ENCODE measurements at places on chromosomes 3 and 15.

- no peak for DNase-seq
These were observed 5.3 kb downstream of the PLSCR2 start for GRCh38 chr3:146464005-146464595.

DNA sequence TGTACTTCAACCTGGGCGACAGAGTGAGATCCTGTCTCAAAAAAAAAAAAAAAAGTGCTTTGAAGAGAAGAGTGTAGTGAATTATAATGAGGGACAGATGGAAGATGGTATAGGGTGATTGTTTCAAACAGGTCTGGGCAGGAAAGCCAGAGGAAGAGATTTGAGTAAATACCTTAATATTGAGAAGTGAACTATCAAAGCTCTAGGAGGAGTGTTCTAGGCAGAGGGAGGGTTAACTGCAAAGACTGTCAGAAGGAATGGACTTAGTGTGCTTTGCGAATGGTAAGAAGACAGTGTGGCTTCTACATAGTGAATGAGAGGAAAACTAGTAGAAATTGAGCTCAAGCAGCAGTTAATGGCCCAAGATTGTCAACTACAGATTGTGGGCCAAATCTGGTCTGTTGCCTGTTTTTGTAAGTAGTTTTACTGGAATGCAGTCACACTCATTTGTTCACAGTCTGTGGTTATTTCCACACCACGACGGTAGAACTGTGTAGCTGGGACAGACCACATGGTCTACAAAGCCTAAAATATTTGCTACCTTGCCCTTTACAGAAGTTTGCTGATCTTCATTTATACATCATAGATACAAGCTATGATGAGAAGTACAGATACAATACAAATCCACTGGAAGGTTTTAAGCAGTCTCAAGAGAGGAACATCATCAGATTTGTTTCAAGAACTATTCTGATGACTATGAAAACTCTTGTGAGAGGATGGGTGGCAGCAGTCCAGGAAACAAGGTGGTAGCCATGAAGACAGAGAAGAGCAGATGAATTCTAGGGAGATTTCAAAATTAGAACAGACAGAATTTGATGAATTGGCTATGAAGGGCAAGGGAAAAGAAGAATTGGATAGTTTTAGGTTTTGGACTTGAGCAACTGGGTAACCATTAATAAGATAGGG, 16.5 kb upstream of the USP50 start:
- no peak for DNase-seq

DNA sequence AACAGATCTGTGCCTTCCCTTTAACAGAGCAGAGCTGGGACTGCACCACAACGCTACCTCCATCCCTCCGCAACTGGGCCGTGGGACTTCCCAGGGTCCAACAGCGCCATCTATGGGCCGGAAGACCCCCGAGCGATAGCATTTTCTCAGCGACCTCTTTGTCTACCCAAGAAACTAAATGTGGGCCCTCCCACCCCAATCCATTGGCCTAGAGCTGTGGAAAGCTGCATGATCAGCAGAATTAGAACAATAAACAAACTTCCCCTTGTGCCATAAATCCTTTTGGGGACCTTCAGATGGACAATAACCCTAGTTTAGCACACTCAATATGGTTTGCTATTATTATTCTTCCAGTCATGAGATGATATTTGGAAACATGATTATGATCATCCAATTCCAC, 74.8 kb upstream of the NTRK3 start:
- peak; percentile 24 for DNase-seq

DNA sequence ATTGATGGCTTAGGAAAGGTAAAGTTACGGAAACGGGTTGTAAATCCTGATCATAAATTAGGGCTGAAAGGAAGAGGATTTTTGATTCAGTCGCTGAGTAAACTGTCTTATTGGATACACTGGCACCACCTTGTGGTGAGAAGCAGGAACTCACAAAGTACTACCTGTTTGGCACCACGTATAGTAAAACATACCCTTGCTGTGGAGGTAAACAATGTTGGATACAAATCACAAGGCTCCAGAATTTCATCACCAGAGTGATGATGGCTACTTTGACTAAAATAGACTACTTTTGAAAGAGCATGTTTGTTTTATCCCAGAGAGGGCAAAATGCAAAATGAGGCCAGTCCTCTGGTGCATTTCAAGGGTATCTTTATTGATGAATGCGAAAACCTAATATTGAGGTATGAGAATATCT, 216.9 kb downstream of the IGSF11 start:
- DNase-seq = peak; percentile 61

DNA sequence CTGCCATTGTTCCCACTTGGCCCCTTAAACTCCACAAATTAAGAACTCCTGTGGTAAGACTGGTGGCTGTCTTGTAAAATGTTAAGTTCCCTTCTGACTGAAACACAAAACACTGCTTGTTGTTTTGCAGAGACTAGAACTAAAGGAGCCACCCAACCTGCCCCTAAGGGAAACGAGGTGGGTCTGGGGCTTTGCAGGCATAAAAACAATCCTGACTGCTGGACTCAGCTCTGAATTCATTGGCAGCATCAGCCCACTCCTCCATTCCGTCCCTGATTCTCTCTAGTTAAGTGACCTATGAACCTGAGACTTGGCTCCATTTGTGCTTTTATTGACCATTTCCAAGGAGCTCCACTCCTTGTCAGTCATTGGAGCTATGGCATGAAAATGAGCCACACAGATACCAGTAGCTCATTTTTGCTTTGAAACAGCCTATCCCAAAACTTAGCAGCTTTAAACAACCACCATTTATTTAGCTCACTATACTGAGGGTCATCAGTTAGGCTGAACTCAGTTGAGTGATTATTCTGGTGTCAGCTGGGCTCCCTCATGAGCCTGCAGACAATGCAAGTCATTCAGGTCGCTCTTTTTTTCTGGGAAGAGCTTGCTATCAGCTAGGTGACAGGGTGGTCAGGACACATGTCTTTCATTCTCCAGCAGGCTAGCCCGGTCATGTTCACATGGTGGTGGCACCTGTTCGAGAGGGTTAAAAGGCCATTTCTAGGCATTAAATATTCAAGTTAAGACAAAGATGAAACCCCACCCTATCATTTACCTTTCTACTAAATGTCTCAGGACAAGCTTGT, 175.1 kb upstream of the CTNNB1 start:
- DNase-seq = no peak

DNA sequence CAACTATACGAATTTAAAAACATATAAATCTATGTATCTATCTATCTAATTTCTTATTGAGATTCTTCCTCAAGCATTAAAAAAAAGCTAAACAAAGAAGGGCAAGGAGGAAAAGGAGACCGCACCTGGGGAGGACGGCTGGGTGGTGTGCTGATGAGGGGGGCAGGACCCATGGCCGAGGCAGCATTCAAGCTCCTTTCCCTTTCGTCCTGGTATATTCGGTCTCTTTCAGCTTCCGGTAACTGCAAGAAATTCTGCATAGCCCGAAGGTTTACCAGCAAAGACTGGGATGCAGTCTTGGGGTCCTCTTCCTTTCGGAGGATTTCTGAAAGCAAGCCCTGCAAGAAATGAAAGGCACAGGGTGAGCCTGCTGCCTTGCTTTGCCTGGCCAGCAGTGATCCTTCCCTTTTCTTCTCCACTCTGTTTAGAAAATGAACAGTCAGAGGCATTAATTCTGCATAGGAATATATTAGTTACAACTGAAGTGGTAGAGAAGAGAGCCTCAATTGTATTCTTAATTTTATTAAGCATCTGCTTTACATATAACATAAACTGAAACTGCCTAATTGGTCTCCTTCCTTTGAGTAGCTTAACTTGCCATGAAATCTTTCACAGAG, 38.8 kb downstream of the SATB1 start:
- DNase-seq = no peak

- peak; percentile 9 for DNase-seq
These were observed 69.5 kb downstream of the C3orf38 start for GRCh38 chr3:88219138-88219792.

DNA sequence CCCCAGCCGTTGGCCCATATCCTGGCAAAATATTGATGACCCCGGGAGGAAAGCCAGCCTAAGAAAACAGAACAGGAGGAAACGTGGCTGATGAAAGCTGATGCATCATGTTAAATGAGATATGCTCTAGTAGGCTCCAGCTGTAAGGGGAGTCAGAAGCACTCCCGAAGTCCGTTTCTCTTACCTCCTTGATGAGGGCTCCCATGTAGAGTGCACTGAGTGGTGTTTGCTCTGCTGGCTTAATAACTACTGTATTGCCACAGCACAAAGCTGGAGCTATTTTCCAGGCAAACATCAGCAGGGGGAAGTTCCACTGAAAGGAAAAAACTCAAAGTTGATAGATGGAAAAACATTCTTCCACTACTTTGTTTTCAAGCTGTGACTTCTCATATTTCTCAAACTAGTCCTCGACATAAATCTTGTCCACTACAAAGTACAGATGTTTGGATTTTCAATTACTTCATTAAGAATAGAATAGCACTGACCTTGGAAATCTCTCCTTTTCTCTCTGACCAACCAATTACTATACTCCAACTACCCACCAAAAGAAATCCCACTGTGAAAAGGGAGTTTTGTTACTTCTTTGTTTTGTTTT, 72.7 kb downstream of the ALDH1A2 start:
- peak; percentile 53 for DNase-seq

DNA sequence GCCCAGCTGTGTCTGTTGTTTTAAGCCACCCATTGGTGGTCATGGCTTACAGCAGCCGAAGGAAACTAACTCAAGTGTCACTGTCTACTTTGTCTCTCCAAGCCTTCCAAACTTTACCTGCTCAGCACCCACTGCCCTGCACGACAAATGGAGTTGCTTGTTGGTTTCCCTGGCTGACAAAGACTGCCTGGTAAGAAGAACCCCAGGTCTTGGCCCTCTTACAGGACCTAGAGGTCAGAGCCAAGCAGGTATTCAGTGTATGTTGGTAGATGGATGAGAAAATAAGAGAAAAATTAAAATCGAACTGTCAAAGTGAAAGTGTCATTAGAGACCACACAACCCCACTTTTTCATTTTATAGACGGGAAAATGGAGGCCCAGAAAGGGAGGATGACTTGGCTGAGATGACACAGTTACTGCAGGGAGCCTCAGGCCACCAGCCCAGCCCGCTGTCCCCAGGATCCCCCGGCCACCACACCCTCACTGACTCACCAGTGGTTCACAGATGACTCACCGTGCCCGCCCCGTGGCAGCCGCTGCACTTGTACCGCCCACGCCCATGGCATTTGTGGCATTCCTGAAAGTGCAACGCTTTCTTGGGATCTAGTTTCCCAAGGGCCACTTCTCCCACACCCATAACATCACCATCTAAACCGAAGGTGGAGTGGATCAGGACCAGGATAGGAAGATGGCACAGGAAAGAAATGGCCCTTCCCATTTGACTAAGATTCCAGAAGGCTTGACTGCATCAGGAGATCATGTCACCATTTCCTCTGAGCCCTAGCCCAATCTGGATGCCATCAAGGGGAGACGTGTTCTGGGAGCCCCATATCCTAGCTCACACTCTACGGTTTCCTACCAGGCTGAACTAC, 15.2 kb downstream of the SSUH2 start:
- peak; percentile 74 for DNase-seq

GRCh38 chr3:120597445-120598049, 1.4 kb downstream of the NDUFB4 start:
- no peak for DNase-seq

DNA sequence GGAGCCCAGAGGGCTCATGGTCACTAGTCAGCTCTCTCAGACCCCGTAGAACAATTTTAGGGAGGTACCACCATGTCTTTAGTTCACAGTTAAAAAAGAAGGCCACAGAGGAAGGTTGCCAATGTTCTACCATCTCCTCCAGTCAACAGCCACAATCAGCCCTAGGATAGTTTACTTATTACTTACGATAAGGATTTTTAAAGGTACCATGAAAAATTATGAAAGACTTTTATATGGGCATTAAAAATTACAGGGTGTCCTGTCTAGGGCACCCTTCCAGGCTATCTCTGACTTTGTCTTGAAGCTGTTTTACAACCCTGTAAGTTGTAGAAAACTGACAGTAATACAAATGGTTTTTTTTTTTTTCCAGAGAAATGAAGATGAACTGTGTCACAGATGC, 57.9 kb downstream of the CAPN7 start:
- DNase-seq = no peak

DNA sequence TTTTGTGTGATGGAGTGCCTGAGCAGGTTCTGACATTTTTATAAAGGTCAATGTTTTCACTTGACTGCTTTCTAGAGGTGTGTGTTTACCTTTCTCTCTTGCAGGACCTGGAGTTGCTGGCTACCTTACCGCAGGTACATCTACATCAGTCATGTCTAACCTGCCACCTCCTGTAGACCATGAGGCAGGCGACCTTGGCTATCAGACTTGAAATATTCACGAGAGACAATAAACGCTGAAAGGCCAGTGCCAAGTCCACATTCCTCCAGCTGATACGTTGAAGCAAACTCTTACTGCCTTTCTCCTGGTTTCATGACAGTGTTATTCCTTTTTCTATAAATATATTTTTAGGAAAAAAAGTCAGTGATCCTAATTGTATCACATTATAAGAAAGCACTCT, 59.0 kb upstream of the ACKR4 start:
- DNase-seq = no peak

GRCh38 chr3:32869513-32870047, 51.8 kb downstream of the TRIM71 start:
- no peak for DNase-seq

- no peak for DNase-seq
These were observed 25.9 kb downstream of the MELTF start for GRCh38 chr3:197003461-197004385.

DNA sequence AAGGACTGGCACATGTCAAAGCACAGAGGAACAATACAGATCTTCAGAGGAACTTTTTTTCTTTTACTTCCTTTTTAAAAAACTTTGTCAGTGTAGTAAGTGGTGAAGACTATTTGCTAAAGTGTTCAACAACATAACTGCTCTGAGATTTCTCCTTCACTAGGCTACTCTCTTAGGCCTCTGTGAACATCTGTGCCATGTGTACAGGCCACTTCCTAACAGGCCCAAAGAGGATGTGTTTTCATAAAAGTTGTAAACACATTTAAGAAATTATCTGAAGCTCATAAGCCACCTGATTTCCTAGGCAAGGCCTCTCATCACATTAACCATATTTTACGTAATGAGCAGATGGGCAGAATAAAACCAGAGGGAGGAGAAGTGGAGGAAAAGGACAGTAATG, 235.4 kb downstream of the FHIT start:
- DNase-seq = no peak

DNA sequence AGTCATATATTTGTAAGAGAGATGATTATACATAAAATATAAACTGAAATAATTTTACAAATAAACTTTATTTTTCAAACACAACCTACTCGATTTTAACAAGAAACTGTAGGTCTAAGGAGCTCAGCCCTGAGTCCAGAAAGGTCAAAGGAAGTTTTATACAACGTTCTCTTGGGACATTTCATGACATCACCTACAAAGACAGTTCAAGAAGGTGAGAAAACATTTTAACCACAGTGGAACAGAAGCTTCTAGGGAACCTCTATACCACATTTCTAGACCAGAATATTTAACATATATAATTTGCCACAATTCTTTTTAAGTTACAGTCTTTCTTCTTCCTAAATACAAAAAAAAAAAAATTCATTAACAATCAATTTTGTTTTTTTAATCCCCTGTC, 40.1 kb downstream of the CBLB start:
- no peak for DNase-seq
